ENCODE measurements at places on chromosomes 1 and 21. TPM values are rescaled to one million over a fixed set of nuclear protein-coding genes. Genes with fewer than 3 reads are reported as not detected.

DNA sequence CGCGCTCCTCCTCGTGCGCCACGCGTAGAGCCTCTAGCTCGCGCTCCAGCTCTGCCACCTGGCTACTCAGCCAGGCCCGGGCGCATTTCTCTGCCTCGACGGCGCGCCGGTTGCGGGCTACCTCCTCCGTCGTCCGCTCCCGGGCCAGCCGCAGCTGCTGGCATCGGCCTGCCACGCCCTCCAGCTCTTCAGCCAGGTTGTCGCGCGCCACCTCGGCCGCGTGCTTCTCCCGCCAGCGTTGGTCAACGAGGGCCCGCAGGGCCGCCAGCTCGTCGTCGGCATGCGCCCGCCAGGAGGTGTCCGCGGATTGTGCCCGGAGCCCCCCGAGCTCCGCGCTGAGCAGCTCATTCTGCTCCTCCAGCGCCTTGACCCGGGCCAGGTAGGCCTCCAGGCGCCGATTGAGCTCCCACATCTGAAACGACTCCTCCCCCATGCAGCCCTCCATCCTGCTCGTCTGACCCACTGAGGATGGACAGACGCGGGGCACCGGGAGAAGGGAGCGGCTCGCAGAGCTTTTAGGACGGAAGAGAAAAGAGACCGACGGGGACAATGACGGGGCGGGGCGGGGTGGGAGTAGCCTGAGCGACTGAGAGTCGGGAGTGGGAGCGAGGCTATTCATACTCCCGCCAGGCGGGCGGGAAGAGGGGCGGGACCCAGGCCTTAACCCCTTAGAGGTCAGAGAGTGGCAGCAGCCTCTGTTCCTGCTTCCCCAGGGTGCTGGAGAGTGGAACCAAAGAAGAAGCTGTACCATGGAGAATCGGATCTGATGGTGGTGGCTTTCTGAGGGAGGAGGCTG lies at the start of gene NES:
NES (minus strand) TSS at position 588 of the 796 bp plus-strand sequence; CDS start at position 445, 143 bp downstream.
- peak within 1 kb of the TSS; percentile 40 for H3K4me3 ChIP-seq
- no peak within 1 kb of the TSS for H3K27ac ChIP-seq
- peaks cover 63% of the 10 kb centered on the region for H3K27me3 ChIP-seq
- DNase-seq = peak; percentile 75
- peaks cover 13% of the 10 kb centered on the region for H3K4me1 ChIP-seq

GRCh38 chr1:100213141-100213540 lies 35.1 kb upstream of the LRRC39 start:
- no peak for DNase-seq
- peaks cover 54% of the 10 kb centered on the region for H3K36me3 ChIP-seq
- no peak overlapping the region for H3K4me3 ChIP-seq
- no peaks in the 10 kb centered on the region for H3K27me3 ChIP-seq

DNA sequence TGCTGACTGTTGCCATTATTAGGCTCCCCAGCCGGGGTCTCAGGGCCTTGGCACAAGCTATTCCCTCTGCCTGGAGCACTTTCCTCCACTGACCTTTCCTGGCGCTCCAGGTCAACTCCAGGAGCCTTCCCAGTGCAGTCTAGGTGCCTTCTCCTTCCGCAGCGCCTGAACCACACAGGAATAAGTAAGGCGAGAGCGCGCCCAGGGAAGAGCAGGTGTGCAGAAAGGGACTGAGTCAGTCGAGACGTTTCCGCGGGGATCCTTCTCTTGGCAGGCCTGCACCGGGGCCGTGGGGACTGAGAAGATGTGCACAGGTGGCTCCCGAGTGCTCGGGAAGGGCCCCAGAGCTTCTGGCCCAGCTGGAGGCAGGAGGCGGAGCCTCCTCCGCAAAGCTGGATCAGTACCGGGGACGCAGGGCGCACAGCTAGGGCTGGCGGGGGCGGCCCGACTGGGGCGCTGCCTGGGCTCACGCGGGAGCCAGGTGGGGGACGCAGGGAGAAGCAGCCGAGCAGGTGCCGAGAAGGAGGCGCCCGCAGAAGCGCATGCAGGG lies 765 bp upstream of the BMP8A start:
- DNase-seq = no peak
- no peak overlapping the region for H3K27ac ChIP-seq
- no peaks in the 10 kb centered on the region for H3K4me1 ChIP-seq
- peak overlapping the region; percentile 47 for H3K4me3 ChIP-seq
- H3K36me3 ChIP-seq = peaks cover 19% of the 10 kb centered on the region

- no peaks in the 10 kb centered on the region for H3K36me3 ChIP-seq
- H3K4me1 ChIP-seq = no peaks in the 10 kb centered on the region
- no peak overlapping the region for H3K27ac ChIP-seq
These were observed 13.7 kb downstream of the ACTRT2 start for GRCh38 chr1:3034728-3035562.

Gene TDRD10
- not detected for total RNA-seq

All from A673 (cell line).